ENCODE measurements at places on chromosomes 7 and 10.

- no peak for DNase-seq
These were observed 24.9 kb downstream of the MBL2 start for GRCh38 chr10:52747694-52748093.

DNA sequence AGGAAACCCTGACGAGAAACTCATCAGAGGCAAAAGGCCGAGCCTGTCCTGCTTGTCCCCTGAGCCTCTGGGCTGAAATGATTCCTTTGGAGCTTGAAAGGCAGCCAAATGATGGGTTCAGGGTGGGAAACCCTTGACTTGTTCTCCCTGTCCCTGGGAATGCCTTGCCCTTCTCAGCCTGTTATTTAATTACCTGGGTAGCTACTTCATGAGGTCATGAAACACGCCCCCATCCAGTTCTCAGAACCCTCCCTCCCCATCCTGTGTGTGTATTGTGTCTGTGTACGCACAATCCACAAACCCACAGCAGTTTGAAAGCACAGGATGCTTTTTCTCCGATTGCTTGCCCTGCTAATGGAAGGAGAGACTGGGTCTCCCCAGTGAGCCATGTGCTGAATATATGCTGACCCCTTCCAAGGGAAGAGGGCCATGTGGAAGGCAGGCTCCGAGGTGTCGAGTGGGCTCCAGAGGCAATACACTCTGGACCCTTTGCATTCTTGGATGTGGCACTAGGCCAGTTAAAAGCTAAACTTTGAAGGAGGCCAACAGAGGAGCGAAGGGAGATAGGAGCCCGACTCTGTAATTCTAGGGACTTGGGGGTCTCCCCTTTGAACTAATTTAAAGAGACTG is 10.6 kb downstream of the DUSP5 start:
- no peak for DNase-seq

- DNase-seq = no peak
These were observed 797 bp upstream of the STMP1 start for GRCh38 chr7:135661311-135662122.

DNA sequence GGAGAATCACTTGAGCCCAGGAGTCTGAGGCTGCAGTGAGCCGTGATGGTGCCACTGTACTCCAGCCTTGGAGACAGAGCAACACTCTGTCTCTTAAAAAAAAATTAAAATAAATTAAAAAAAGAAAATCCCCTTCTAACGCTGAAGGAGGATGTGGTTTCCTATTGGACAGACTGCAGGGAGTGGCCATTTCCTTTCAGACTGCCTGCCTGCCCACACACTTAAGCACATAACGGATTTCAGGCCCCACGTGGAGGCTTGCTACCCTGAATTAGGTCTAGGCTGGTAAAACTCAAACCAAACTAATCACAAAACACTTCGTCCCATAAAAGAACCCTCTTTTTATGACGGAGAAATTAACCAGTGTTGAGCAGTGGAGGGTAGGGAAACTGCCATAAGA is 34.0 kb downstream of the GATA3 start:
- no peak for DNase-seq

GRCh38 chr10:80253266-80253962 is 36.0 kb downstream of the MAT1A start:
- DNase-seq = no peak
